ENCODE measurements at places on chromosomes 1 and 21. TPM values are rescaled to one million over a fixed set of nuclear protein-coding genes. Genes with fewer than 3 reads are reported as not detected.

- no peak for DNase-seq
Measured at GRCh38 chr21:39388811-39389155, 39.9 kb upstream of the HMGN1 start.

The IL20 gene
- total RNA-seq = not detected

GRCh38 chr21:45219517-45219916, 68.2 kb downstream of the POFUT2 start:
- no peak for DNase-seq

- DNase-seq = no peak
Measured at GRCh38 chr1:3333903-3334302, 120.6 kb upstream of the ARHGEF16 start.

- DNase-seq = no peak
Measured at GRCh38 chr21:15063081-15063813, 1.6 kb downstream of the NRIP1 start.

DNA sequence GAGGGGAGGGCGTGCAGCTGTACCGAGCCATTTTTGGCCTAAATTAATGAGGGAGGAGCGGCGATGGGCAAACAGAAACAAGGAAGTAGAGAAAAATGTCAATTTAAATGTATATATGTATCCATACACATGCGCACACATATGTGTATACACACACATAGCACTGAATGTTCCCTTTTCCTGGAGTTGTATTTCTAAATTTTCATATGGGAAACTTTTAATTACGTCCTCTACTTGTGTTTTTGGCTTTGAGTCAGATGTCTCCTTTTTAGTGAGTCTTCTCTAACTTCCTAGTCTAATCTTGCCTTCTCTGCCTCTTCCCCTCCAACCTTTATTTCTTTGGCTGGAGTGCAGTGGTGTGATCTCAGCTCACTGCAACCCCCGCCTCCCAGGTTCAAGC, 15.4 kb upstream of the CYYR1 start:
- no peak for DNase-seq

GRCh38 chr1:9200441-9200840, 34.1 kb upstream of the H6PD start:
- DNase-seq = peak; percentile 22

The VWA1 gene
- 14.4 TPM for total RNA-seq

DNA sequence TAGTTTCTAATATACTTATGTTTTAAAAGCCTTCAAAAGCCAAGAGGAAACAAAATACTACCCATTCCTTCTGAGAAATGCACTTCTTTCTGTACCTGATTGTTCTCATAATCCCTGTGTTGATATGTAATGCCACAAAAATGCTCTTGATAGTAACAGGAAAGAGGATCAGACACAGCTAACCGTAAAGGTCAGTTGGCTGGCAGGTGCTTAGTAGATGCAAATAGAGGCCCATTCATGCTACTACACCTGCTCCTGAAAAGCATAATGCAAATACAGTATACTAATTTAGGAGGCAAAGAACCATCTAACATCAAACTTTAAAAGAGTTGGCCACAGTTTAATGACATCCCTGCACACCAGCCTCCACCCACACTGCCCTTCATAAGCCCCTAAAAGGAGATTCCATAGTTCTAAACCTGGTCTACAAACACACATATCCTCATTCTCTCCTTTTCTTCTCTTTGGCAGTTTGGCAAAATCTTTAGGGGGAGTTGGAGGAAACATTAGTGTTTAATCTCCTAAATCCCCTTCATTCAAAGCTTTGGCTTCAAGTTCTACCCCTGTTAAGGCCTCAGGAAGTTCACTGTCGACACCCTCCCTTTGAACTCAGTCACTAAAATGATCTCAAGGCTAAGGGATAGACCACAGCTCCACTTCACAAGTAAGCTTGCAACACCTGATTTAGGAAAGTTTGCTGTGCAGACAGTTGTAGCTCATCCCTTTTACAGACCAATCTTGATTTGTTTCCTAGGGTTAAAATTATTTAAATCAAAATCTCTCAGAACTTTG, 2.9 kb upstream of the CD46 start:
- DNase-seq = peak; percentile 35

The BRDT gene
- not detected for total RNA-seq

- peak; percentile 88 for DNase-seq
Measured at GRCh38 chr1:19504796-19505692, 19.7 kb upstream of the CAPZB start.

The ZNF593OS gene
- total RNA-seq = not detected

DNA sequence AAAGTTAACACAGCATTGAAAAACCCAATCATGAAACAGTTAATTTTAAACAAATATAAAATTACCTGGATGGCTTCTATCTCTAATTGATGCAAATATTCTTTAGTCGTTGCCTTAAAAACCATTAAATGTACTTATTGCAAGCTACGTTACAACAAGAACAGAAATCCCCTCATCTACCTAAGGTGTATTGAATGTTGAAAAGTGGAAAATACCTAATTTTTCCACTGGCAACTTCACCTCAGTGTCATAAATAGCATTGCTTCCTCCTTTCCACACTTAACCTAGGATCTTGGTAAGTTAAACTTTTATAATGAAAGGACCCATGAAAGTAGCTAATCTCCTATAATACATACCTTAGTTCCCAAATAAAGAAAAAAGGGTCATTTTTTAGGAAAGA, 5.4 kb downstream of the GADD45A start:
- no peak for DNase-seq

The SH2D2A gene
- not detected for total RNA-seq

DNA sequence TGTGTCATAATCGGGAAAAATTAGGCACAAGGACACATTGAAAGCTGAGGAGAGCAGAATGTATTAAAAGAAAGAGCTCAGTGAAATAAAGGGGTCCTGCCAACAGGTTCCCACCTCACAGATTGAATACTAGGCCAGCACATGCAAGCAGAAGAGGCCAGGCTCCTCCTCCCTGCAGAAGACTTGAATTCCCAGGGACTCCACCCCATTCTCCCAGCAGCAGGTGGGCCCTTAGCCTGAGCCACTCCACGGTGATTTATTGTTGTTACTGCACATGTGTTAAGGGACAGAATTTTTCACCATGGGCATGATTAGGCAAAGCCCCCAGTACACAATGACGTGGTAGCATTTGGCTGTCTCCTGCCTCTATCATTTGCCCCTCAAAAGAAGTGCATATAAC, 1844.7 kb downstream of the NCAM2 start:
- no peak for DNase-seq

GRCh38 chr1:201667479-201667878, 128.6 kb downstream of the NAV1 start:
- no peak for DNase-seq

DNA sequence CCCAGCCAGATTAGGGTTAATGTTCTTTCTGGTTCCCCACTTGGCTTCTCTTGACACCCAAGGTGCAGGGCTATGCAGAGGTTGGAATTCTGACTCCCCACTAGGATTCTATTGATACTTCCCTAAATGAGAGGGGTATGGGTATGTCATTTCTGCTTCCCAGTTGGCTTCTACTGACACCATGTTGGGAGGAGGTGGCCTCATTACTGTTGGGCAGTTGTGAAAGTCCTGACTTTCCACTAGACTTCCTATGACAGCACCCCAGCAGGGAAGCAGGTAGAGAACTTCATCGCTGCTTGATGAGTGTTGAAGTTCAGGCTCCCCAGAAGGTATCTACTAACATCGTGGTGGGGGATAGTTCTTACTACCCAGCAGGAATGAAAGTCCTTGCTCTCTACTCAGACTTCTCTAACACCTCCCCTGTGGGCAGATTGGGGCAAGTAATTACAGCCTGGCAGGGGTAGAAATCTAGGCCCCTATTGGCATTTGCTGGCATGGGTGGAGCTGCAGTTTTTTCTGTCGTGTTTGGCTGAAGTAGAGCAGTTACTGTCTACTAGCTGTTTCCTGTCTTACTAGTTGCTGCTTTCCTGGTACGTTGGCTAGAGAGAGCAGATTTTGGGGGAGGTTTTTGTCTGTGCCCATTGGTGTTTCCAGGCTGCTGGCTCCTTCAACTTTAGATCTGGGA, 41.5 kb downstream of the ZYG11B start:
- no peak for DNase-seq

DNA sequence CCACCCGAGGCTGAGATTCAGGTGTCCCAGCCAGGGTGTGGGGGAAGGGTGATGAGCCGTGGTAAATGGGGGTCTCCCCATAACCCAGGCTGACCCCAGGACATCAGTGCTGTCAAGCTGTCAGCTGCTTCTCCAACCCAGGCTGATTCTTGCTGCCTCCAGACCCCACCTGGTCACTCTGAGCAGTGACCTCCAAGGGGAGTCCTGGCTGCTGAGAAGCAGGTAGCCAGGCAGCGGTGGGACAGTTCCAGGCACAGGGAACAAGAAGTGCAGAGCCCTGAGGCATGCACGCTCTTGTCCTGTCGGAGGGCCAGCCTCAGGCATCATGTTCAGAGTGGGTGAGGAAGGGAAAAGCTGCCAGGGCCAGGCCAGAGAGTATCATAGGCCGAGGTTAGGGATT, 1.1 kb downstream of the ESPN start:
- DNase-seq = no peak

DNA sequence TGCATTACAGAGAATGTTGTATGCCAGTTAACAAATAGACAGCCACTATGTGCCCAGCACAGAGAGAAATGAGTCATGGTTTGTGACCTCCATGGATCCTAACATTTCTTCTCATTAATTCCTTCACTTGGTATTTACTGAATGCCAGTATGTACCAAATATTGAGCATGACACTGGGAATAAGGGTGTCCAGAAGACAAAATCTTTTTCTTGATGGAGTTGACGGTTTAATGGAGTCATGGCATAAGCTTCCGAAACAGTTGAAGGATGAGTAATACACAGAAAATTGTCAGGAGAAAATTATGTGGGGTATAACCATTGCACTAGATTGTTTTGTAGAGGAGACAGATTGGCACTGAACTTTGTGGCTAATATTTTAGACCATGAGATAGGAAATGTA, 36.9 kb downstream of the PTGFR start:
- no peak for DNase-seq

- DNase-seq = no peak
Measured at GRCh38 chr1:244011786-244012185, 39.3 kb upstream of the ZBTB18 start.

- DNase-seq = no peak
Measured at GRCh38 chr1:235022981-235023710, 105.5 kb downstream of the TOMM20 start.

DNA sequence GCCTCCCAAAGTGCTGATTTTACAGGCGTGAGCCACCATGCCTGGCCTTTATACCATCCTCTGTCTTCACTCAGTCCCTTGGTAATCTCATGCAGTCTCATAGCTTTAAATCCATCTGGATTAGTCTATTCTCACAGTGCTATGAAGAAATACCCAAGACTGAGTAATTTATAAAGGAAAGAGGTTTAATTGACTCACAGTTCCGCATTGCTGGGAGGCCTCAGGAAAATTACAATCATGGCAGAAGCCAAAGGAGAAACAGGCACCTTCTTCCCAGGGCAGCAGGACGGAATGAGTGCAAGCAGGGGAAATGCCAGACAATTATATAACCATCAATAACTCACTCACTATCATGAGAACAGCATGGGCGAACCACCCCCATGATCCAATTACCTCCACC, 49.1 kb upstream of the CPLANE2 start:
- DNase-seq = no peak

GRCh38 chr21:46424621-46425020, 34.1 kb upstream of the DIP2A start:
- no peak for DNase-seq

GRCh38 chr1:232732344-232732910, 72.8 kb upstream of the MAP10 start:
- no peak for DNase-seq

All from renal cortical epithelial cell (primary cell).